EL (cell line): ENCODE measurements at places on chromosomes 1 and 21.
A peak's percentile ranks its signal among the peaks of the same experiment; 100 is the strongest.

DNA sequence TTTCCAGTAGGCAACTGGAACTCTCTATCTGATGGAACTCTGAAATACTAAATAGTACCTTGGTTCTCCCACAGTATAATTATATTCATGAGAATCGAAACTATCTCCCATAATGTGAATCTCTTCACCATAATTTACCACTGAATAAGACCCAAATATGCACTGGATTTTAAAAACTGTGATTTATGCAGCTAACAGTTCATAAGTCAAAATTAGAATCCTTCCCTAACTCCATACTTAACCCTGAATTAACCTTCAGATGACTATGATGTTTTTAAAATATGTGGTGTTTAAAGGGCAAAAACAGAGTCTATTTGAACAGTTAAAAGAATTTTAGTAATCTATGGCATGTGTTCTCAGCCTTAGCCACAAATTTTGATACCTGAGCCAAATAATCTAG lies 22.9 kb upstream of the SLC44A3 start:
- peak; percentile 31 for DNase-seq

GRCh38 chr1:207424570-207425131 lies 29.5 kb upstream of the CR2 start:
- no peak for DNase-seq

DNA sequence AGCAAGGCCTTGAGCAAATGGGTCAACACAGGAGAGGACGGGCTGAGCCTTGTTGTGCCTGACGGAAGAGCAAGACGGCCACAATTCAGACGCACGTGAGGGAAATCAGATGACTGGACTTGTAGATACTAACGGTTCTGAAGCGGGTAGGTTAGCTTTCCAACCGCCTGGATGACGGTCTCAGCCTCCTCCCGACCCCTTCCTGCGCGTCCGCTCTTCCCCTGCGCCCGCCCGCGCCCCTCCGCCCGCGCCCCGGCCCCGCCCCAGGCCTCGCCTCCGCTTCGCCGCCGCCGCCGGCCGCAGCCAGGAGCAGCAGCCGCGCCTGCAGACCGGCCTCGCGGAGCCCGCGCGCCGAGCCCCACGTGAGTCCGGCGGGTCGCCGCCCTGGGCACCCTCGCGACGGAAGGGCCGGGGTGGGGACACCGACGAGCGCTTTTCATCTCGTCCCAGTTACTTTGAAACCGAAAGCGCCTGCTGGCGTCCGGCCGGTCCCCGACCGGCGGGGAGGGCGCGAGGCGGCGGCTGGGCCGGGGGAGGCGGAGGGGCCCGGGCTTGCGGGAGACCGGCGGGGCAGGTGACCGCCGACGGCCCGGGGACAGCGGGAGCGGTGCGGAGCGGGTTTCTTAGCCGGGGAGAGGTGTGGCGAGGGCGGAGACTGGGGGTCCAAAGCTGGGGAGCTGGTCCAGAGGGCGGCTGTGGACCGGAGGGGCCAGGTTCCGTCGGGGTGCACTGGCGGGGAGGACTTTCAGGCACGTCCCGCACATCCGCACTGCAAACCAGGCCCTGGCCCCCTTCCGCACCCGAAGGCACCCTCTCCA lies at the start of gene TRAF5:
TSS of gene TRAF5 (plus strand) at position 306 of the 818 bp plus-strand sequence. CDS start 26,407 bp downstream, outside the sequence.
- peak; percentile 63 for DNase-seq

DNA sequence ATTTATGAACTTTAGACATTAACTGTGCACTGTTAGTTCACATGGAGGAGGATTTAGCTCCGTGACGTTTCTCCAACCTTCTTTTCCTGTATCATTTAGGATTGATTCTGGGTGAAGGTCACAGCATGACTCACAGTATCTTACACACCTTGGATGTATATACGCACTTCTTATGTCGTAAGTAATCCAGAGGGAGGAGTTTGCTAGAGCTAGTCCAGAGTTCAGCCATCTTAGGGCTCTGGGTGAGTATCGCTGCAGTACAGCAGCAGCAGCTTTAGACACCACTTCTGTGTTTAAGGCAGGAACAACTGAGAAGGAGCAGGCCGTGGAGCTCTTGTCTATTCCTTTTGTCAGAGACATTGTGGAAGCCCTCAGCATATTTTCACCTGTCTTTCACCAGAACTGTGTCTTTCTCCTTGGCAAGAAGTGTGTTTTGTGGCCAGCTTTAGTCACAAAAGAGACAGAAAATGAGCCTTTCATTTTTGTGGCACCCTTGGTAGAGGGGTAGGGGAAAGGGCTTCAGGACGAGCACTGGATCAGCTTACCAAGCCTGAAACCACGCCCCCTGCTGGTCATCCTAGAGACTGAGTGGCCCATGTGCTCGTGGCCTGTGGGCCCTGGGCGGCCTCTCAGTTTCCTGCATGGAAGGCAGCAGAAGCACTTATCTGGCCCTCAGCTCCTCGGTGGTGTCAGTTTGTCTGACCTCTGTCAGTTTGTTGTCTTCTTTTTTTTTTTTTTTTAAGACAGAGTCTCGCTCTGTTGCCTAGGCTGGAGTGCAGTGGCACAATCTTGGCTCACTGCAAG lies 64.0 kb downstream of the ADARB1 start:
- DNase-seq, result peak; percentile 65

DNA sequence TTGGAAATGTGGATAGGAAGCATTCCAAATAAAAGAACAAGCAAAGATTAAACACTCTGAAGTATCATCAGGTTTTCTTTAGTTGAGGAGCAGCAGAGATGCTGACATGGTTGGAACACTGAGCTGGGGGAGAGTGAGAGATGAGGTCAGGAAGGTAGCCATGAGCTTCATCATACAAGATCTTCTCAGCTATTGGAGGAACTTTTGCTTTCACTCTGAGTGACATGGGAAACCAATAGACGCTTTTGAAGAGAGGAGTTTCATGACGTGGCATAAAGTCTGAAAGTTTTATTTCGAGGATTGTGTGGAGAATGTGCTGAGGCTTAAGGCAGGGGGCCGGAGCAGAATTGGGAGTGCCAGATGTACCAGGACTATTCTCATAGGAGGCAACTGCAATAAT lies 616.2 kb upstream of the CAMK1G start:
- DNase-seq, result no peak

- DNase-seq, result no peak
Observed at GRCh38 chr1:172658871-172659453, at the start of gene FASLG. Gene FASLG, plus strand, starts transcription at chr1:172659103. Its CDS starts 99 bp downstream, at chr1:172659202.

DNA sequence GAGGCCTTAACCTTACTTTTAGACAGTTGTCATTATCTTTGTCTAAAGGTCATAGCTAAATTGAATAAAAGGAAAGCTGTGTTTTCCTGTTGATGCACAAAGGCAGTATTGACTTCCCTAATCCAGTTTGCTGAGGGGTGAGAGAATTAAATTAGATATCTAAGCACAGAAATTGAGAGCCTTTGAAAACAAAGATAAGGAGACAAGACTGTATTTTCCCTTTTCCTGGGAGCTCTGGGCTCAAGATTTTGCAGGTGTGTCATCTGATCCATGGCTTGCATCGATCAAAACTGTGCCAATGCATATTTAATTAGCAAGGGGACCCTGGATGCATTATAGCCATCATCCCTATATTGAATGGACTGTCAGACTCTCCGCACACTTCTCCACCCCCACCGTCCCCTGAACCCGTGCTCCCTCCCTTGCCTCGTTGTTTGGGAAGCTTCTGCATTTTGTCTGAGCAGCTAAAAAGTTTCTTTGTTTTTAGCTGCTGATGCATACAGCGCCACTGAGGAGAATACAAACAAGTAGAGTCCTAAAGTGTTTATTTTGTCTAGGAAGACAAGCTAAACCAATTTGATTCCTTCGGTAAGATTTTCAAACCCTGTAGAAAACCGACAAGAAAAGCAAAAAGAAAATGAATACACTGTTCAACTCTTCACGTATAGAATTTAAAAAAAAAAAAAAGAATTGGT lies 186.3 kb downstream of the NFIA start:
- no peak for DNase-seq

DNA sequence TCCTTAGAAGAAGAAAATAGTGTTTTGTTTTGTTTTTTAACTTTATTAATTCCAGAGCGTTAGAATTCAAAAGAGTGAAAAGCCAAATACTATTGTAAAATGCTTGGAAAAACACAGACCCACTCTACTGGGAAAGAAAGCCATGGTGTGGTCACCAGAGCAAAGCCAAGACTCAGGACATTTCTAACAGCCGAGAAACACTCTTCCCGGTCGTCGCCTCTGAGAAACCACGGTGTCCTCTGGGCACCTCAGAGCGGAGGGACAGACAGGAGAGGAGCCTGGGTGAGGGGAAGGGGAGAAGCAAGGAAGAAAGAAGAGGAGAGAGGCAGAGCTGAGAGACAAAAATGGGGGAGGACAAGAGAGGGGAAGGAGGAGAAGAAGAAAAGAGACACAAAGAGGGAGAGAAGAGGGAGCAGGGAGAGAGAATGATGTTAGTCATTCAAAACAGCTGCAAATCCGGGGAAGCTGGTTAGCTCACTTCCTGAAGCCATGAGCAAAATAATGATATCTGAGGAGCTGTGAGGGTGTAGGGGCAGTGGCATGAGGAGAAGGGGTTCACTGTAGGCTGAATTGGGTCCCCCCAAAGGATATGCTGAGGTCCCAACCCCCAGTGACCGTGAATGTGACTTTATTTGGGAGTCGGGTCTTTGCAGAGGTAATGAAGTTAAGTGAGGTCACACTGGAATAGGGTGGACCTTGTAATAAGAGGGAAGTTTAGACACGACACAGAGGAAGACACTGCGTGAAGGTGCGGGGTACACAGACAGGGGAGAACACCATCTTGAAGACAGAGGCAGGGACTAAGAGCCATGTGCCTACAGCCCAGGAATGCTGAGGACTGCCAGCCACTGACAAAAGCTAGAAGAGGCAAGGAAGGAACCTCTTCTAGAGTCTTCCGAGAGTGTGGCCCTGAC lies 58.2 kb upstream of the DMRTB1 start:
- DNase-seq, result no peak

DNA sequence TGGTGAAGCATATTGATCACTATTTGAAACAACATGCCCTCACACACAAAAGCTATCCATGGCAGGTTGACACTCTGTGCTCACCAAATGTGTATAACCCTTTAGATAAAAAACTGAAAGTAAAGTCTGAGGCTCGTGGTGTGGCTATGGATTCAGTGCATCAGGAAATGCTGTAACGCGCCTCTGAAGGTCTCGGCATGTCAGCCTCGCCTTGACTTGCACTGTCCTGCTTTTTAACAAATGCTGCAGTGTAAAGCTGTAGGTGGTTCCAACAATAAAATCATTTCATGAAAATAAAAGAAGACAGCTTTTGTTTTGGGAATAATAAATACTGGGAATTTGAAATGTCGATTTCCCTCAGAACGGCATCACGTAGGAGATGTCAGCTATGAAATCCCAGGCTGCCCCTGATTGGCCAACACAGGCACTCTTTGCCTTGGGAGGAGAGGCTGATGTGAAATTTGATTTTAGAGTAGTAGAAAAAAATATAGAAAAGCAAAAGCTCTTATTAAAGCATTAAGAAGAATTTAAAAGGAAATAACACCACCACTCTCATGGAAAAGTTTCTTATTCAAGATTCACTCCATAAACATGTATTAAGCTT lies 168.2 kb downstream of the DSCAM start:
- DNase-seq, result no peak

- DNase-seq, result peak; percentile 70
Observed at GRCh38 chr1:152110860-152111514, 4.3 kb downstream of the TCHH start.

DNA sequence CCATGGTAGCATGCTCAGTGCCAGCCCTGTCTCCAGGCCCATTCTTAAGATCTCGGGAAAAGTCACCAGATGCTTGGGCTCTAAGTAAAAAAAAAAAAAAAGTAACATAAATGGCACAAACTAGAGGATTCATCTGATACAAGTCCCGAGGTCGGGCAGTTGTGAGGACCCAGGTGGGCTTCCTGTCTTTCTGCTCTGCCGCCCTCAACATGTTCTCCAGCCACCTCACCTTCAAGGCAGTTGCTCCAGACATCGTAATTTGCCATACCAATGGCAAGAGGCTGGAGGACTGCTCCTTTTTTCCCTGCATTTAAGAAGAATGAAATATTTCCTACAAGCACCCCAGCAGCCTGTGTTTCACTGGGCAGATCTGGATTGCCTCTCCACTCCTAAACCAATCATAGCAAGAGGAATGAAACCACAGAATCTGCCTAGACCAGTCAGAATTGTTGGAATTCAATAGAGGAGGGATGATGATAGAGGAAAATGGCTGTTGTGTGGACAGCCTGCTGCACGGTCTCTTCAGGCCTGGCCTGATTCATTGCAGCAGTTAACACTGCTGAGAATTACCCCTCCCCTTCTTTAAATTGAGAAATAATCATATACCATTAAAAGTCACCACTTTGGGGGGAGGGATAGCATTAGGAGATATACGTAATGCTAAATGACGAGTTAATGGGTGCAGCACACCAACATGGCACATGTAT lies 5.4 kb downstream of the HMGN2 start:
- peak; percentile 54 for DNase-seq

DNA sequence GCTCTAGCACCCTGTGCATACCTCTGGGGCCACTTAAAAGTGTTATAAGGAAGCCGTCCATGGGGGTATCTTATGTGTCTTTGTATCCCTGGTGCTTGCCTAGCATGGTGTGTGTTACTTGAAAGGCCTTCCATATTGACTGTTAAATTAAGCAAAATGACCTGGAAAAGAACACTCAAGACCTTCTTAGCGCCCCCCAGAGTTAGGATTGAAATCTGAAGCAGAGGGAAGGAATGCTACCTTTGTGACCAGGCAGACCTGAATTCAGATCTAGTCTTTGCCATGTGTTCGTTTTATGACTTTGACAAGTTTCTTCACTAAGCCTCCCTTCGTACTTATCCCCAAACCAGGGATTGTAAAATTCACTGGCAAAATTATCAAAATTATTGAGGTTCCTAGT lies 59.9 kb downstream of the SLC22A15 start:
- DNase-seq, result no peak

- no peak for DNase-seq
Observed at GRCh38 chr1:80448081-80448480, 1352.7 kb upstream of the ADGRL2 start.

- no peak for DNase-seq
Observed at GRCh38 chr1:108591466-108591865, 31.6 kb downstream of the EEIG2 start.

GRCh38 chr1:152884966-152885624 lies 7.0 kb downstream of the SMCP start:
- DNase-seq, result peak; percentile 87

DNA sequence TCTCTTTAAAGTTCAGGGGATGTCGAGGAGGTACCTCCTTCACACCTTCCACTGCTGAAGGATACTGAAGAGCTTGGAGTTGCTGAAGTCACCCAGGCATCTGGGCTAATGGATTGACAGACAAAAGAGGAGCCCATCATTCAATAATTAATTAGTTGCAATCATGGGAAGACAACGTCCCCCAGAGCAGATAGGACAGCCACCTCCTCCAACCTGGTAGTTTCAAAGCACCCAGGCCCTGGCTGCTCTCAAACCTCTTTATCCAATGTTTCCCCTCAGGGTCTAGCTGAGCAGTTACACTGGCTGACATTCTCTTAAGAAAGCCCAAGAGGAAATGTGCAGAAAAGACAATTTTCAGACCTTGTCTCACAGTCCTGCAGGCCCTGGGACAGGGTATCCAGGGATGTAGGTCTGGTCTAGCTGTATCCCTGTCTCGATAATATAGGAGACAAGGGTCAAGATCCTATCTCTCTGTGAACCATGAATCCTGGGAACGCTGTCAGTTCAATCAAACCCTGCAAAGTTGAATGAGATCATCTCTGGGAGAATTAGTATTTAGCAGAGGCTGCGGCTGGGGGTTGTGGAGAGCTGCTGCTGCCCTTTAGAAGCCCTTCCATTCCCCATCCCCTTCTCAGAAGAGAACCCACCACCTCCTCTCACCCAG lies 1.1 kb downstream of the TSPAN2 start:
- no peak for DNase-seq
